Activated naive CD4-positive, alpha-beta T cell treated with anti-CD3 and anti-CD28 coated beads, Interleukin-2, amount 50 U/mL, for 72 hours (primary cell): ENCODE measurements at places on chromosomes 7 and 10.
A peak's percentile ranks its signal among the peaks of the same experiment; 100 is the strongest.

GRCh38 chr10:35304649-35305048, 31.7 kb upstream of the CCNY start:
- no peak for DNase-seq

- DNase-seq: no peak
These were observed 133.8 kb upstream of the KCNMA1 start for GRCh38 chr10:77771450-77771849.

DNA sequence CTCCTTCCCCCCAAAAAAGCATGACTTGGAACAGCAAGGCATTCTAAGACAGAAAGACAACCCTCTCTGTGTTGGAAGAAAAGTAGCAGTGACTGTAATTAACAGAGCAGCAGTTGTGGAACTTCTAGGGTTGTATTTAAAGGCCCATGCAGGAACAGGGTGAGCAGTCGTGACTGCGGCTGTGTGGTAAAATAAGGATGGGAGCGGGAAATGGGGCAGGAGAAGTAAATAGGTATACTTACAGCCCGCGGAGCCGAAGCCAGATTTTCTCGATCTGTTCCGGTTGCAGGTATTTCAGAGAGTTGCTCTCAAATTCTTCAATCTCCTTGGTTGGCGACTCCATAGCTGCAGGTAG, 179 bp downstream of the PDE1C start:
- no peak for DNase-seq

DNA sequence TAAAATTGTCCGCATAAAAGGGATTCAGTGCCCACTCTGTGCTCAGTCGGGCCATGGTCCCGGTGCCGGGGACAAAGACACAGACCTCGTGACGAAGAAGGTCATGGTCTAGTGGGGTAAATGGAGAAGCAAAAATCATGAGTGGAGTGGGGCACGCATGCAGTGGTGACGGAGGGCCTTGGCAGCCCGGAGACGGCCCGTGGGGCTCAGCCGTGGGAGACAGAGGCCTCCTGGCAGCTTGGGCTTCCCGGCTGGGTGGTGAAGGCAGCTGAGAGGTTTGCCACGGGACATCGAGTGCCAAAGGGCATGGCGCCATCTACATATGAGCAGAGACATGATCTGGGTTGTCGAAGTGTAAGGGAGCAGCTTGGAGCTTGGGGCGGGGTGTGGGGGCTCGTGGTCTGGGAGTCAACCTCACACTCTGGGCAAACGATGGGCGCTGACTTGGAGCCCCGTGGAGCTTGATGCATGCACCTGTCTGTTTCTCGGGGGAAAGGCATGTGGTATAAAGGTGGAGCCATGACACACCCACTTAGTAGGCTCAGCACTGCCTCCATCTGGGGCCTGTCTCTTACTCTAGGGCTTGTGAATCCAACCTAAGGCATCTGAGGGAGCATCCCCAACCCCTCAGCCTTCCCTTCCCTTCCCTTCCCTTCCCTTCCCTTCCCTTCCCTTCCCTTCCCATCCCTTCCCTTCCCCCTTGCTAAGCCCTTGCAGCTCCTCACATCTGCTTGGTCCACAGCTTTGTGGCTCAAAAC, 151.0 kb upstream of the INSYN2A start:
- DNase-seq: no peak

DNA sequence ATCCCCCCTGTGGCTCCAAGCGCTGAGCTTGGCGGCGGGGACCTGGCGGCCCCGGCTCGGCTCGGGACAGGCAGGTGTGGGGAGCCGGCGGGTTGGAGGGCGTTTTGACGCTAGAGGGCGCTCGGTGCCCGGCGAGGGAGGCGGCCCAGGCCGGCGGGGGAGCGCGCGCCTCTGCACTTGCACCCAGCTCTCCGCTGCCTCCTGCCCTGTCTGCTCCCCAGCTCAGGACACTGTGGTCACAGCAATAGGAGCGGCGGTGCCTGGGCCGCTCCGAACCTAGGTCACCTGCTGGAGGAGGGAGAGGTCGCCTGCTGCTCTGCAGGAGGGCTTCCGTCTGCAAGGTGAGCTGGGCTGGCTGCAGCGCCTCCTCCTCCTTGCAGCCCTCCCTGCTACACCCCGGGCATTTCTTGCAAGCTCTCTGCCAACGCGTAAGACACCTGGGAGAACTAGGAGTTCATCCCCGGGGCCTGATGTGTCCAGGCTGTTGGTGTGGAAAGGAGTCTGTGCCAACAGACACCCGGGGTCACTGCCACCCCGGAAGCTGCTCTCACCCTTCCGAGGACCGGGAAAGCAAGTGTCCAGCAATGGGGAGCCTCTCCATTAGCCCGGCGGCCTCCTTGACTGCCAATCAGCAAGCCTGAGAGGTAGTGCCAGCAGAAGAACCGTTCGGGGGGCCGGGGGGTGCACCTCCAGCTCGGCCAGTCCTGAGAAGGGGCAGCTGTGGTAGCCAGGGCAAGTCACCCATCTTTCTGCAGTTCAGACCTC, 620.4 kb downstream of the GALNT17 start:
- DNase-seq: no peak

GRCh38 chr7:5012985-5013384, 32.7 kb upstream of the RBAK start:
- DNase-seq: no peak

DNA sequence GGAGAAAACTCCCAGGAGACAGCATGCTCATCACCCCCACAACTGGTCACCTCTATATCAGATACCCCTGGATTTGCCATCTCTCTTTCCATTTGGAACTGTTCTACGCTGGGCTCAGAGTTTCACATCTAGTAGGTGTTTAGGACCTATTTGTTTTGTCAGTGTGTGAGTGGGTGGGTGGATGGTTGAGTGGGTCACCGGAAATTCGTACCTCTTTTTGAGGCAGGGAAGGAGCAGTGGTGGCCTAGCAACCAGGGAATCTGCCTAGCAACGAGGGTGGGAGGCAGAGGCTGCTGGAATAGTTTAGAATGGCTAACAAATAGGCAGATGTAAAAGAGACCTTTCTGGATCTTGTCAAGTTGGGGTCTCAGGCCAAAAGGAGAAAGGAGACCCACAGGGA, 23.2 kb upstream of the SLF2 start:
- peak; percentile 13 for DNase-seq

DNA sequence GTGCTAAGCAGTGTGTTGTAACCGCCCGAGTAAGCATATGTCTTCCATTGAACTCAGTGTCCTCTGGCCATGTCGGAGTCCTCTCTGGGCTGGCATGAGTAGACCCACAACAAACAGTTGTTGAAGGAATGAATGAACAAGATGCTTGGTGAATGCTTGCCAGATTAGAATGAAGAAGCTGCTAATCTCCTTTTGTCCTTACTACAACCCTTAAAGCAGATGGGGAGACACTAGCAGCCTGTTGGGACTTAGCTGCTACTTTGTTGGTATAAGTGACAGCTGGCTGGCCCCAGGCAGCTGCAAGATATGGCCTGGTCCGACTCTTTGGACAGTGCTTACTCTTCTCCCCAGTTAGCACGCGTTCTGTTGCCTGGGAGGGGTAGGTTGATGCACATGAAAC, 370.1 kb downstream of the RPS24 start:
- no peak for DNase-seq

GRCh38 chr7:107277331-107277730, 108.5 kb downstream of the HBP1 start:
- DNase-seq: no peak

DNA sequence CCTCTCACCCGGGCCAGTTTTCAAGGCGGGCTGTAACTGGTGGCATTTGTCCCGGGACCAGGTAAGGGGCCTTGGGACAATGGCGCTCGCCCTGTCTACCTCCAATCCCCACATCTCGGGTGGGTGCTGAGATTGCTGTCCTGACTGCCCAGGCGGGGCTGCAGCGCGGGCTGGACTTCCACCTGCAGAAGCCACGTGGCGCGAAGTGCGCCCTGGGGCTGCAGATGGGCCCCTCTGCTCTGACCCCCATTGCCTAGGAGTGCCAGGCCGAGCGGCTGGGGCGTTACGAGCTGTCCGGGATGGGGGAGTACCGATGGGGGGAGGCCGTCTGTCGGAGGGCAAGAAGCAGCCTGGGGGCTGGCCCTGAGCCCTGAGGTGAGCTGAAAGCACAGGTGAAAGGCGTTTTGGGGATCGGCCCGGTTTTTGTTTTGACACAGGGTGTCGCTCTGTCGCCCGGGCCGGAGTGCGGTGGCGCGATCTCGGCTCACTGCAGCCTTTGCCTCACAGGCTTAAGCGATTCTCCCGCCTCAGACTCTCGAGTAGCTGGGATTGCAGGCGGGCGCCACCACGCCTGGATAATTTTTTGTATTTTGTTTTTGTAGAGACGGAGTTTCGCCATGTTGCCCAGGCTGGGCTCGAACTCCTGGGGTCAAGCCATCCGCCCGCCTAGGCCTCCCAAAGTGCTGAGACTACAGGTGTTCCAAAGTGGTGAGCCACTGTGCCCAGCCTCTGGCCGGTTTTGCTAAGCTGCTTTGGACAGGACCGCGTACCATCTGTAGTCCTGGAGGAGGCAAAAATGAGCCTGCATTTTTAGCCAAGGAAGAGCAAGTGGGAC, at the start of gene SFXN2:
Gene SFXN2 (plus strand): TSS at position 16 of the 835 bp plus-strand sequence. CDS start 12,001 bp downstream, outside the sequence.
- peak; percentile 58 for DNase-seq

GRCh38 chr7:144439717-144440205, 36.3 kb upstream of the NOBOX start:
- DNase-seq: no peak

- no peak for DNase-seq
These were observed 40.3 kb downstream of the CPVL start for GRCh38 chr7:29105752-29106668.

GRCh38 chr7:75599244-75599781, 107.2 kb downstream of the SPDYE5 start:
- no peak for DNase-seq

- DNase-seq: no peak
These were observed 91.3 kb upstream of the TMEM229A start for GRCh38 chr7:124124201-124124600.

DNA sequence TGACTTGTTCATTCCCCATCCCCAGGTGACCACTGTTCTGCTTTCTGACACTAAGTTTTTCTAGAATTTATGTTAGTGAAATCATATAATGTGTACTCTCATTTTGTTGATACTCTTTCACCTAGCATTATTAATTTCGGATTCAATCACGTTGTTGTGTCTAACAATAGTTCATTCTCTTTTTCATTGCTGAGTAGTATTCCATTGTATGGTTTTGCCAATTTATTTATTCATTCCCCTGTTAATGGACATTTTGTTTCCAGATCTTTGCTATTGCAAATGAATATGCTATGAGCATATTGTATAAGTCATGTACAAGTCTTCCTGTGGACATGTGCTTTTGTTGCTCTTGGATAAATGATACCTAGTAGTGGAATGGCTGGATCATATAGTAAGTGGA, 146.4 kb downstream of the FAM204A start:
- no peak for DNase-seq

- no peak for DNase-seq
These were observed 189.2 kb downstream of the EBF3 start for GRCh38 chr10:129774736-129775401.

GRCh38 chr10:94890264-94891022, 48.0 kb upstream of the CYP2C9 start:
- DNase-seq: no peak

DNA sequence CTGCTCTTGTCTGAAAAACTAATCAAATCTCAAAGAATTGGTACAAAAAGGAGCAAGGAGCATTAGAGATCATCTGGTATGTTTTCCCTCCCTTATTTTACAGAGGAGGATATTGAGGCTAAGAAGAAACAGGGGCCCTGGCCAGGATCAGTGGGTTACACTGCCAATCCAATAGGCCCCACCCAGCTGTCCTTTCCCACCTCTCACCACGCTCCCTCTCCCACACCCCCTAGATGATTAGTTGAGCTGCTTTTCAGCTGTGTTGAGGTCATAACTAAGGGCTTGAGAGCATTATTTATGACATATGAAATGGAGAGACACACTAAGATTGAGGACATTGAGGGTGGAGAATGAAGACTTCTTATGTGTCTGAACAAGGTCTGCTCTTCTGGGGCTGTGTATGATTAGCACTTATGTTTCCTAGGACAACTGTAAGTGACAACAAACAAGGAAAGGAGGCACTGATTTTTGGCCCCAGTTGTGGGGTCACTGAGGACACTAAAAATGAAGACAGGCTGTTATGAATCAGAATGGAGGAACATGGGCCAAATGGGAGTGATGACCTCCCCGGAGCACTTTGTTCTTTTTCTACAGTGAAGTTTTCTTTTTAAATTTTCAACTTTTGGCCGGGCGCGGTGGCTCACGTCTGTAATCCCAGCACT, 26.5 kb downstream of the VWA2 start:
- no peak for DNase-seq

DNA sequence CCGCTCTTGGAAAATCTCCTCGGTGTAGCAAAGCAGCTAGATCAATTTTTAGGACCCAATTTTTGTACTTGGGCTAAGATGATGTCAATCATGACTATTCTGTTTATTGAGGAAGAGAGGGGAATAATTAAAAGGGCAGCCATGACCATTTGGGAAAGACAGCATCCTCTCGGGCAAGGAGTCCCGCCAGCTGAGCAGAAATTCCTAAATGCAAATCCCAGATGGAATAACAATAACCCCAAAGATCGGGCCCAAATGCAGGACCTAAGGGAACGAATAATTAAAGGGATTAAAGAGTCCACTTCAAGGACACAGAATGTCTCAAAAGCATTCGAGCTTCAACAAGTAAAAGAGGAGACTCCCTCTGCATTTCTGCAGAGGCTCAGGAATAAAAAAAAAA, 18.7 kb downstream of the COL17A1 start:
- DNase-seq: no peak

- no peak for DNase-seq
These were observed 155.8 kb downstream of the SKIDA1 start for GRCh38 chr10:21369697-21370096.

DNA sequence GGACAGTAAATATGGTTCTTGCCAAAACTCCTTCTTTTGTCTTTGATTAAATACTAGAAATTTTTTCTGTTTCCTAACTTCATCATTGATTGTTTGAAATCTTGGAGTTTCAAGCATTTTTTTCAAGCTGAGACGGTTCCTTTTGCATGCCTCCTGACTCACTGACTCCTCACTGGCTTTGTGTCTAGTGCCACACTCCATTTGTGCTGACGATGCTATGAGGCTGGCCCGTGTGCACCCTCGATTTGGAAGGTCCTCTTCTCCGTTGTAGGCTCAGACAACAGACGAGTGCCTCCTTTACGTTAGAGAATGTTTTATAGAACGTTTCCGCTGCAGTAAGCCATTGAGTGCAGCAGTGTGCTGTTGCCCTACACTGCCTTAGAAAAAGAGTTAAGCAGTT, 10.8 kb upstream of the CSGALNACT2 start:
- DNase-seq: no peak

DNA sequence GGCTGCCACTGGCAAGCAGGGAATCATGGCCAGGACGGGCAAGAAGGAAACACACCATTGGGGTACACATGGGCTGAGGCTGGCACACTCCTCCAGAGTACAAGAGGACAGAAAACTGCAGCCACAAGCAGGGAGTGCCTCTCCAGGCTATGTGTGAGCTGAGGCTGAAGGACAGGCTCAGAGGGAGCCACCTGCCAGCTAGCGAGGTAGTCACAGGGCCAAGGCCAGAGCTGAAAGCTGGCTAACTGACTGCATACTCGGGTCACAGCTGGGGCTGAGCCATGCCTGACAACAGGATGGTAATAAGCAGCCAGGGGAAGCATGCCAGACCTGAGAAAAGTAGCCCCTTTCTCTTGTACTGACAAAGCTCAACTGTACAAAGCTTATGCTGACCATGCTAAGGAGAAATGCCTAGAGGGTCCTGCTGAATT, 52.0 kb downstream of the KIF5B start:
- no peak for DNase-seq

- no peak for DNase-seq
These were observed 45.1 kb upstream of the SMNDC1 start for GRCh38 chr10:110349831-110350230.

- DNase-seq: no peak
These were observed 563.0 kb downstream of the TCERG1L start for GRCh38 chr10:130748409-130749057.

GRCh38 chr7:4830176-4830575, 31.7 kb downstream of the PAPOLB start:
- DNase-seq: peak; percentile 66
